ENCODE measurements at places on chromosomes 4 and X.
A peak's percentile ranks its signal among the peaks of the same experiment; 100 is the strongest.

DNA sequence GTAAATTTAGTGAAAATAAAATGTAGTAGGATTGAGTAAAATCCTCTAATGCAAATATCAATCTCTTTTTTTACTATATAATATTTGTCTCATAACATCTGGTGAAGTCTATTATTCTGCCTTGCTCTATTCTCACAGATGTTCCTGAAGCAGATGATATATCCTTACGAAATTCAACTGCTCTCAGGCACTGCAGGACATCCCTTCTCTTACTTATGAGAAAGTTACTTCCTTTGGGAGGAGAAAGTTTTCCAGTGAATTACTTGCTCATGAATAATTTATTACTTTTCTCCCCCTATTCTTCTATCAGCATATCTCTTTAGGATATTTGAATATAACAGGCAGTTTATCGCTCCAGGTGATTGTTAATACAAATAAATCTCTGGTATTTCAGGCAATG lies 75.6 kb upstream of the AGA start:
- no peak for DNase-seq

GRCh38 chr4:176238826-176239225 lies 30.2 kb downstream of the ASB5 start:
- DNase-seq = no peak

GRCh38 chrX:56800801-56801200 lies 71.8 kb downstream of the NBDY start:
- no peak for DNase-seq

DNA sequence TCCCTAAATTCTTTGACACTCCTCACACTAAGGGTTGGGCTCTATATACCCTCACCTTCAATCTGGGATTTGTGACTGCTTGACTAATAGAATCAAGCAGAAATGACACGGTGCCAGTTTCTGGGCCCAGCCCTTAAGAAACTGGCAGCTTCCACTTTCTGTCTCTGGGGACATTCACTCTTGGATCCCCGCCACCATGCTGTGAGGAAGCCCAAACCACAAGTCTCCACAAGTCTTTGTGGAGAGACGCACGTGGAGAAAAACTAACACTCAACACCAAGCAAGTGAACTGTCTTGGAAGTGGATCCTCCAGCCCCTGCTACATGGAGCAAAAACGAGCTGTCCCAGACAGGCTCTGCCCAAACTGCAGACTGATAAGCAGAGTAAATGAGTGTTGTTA lies 1.1 kb upstream of the EDNRA start:
- DNase-seq = no peak

- DNase-seq = no peak
Measured at GRCh38 chr4:100417565-100417964, 100.3 kb downstream of the EMCN start.

GRCh38 chr4:130336585-130337217 lies 1240.7 kb downstream of the C4orf33 start:
- DNase-seq = peak; percentile 66

GRCh38 chr4:143667461-143667860 lies 33.0 kb downstream of the FREM3 start:
- DNase-seq = no peak

DNA sequence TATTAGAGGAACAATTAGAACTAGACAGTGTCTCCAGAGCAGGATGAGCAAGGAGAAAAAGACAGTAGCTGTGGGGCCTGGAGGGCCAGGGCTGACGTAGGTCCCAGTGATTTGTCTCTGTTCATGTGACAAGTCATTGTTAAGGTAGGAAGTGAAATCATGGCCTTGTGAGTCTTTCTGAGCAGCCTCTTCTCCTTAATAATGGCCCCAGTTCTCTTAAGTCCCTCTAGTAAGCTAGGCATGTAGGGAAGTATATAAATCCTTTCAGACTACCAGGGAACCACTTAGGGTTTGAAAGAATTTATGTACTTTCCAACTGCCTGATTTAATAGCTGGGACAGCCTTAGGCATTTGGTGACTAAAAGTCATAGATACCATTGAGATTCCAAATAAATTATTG lies 133.0 kb downstream of the KLHL8 start:
- DNase-seq = no peak

GRCh38 chr4:120816296-120816965 lies 106.1 kb downstream of the PRDM5 start:
- no peak for DNase-seq

- no peak for DNase-seq
Measured at GRCh38 chr4:98508829-98509598, 149.4 kb downstream of the TSPAN5 start.

DNA sequence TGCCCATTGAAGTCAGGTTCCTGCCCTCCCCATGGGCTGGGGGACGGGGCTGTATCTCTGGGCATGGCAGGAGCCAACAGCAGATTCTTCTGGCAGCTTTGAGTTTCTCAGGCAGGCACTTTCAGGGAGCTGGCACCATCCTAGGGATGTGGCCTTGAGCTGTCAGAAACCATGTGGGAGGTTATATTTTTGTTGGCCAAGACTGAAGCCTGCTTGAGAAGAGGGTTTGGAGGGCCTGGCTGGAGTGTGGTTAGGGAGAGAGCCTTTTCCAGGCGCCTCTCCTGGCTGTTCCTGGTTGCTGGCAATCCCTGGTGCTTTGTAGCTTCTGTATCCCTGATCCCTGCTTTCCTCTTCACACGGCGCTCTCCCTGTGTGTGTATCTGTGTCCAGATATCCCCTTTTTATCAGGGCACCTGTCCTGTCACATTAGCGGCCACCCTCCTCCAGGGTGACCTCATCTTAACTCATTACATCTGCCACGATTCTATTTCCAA lies 30.6 kb upstream of the SORCS2 start:
- DNase-seq = no peak

DNA sequence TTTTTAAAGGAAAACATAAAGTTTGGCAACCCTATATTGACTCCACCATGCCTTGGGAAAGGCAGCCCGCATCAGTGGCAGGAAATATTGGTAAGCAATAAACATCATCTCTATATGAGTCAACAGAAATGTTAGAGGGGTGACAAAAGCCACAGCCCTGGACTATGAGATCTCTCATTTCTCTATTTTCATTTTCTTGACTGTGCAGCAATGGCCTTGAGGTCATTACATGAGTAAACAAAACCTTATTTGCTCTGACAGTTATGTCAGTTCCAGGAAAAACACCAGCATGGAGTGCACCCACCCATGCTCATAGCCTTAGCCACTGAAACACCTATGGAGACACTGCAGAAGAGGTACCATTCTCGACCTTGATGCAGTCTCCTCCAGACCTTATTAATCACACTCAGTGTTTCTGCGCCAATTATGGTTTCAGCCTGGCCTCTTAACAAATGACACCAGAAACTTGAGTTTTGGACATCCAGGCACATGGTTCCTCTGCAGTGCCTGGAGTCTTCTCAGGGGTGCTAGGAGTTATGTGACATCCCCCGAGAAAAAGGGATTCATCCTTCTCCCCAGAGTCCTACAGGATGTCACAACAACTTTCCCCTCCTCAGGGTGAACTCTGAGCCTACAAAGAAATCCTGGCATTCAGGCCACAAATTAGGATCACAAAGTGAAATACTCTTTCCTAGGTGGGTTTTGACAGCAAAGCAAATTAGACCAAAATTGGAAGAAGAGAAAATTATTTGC lies 16.0 kb upstream of the HPGD start:
- DNase-seq = no peak

GRCh38 chr4:136763919-136764318 lies 768.4 kb downstream of the PCDH18 start:
- no peak for DNase-seq

- no peak for DNase-seq
Measured at GRCh38 chrX:42149765-42150164, 226.4 kb upstream of the CASK start.

DNA sequence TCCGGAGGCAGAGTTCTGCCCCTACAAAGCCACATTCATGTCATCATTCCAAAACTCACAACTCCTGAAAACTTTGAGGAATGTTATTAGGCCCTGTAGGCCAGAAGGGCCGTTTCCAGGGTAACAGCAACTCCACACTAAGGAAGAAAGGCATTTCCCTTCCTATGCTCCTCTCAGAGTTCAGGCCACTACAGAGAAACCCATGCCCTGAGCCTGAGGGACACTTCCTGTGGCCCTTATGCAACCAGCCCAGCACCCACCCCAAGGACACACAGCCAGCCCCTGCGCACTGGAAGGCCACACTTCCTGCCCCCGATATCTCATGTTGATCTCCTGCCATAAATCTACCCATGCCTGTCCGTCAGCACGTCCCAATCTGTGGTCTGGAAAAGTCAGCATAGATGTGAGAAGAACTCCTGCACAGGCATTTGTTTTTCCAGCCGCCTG lies 289.3 kb downstream of the BCOR start:
- peak; percentile 57 for DNase-seq

DNA sequence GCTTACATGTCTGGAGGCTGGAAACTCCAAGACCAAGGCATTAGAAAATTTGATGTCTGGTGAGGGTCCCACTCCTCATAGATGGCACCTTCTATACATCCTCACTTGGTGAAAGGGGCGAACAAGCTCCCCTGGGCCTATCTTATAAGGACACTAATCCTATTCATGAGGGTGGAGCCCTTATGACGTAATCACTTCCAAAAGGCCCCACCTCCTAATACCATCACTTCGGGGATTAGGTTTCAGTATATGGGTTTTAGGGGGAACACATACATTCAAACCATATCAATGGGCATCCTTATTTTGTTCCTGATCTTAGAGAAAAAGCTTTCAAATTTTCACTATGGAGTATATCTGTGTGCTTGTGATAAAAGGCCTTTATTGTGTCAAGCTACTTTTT lies 39.0 kb upstream of the ALG13 start:
- DNase-seq = no peak

- no peak for DNase-seq
Measured at GRCh38 chrX:3230496-3230895, 116.0 kb downstream of the MXRA5 start.
